ENCODE measurements at places on chromosomes 1 and 21.

DNA sequence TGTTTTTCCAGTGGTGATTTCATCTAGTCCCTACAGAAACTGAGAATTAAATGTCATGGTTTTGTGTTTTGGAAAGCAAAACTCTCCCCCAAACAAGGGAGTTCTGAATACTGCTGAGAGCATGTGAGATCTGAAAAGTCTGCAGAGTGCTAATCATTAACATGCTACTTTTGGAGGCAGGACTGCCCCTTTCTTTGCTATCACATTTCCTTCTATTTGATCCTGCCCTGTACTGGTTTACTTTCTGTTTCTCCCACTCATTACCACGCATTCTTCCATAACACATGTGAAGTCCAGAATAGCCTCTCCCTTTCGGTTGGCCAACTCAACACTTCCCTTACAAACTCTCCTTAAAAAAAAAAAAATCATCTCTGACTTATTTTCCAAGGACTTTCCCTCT lies 63.6 kb downstream of the GADD45A start:
- peak; percentile 89 for DNase-seq

DNA sequence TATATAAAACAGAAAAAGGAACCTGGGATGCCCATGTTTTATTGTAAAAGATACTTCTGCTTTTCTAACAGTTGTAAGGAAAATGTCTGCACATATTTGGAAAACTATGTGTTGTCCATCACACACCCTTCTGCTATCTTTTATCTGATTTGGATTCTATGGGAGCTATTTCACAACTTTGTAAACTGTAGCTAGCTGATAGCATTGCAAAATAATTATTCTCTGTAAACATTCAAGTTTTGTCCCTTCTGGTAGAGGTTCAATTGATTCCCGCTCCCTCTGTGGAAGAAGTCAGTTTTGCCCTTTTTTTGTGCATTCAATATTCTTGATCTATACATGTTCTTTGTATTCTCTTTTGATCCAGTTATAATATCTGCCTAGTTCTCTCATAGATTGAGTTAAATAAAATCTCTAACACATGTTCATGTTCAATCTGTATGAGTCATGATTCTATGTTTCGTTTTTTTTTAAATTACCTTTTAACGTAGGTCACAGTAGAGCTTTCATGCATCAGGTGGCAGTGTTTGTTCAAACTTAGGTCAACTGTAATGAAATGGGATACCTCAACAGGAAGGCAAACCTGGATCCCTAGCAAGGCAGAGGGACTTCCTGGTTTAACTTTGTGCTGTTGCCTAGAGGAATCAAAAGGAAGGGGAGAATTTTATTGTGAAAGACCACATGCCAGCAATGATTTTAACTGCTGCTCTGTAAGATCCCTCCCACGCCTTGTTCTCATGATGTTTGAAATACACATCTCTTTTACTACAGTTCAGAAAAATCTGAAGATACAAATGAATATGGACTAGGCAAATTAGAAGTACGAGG lies 26.0 kb upstream of the BCL9 start:
- DNase-seq: peak; percentile 41

DNA sequence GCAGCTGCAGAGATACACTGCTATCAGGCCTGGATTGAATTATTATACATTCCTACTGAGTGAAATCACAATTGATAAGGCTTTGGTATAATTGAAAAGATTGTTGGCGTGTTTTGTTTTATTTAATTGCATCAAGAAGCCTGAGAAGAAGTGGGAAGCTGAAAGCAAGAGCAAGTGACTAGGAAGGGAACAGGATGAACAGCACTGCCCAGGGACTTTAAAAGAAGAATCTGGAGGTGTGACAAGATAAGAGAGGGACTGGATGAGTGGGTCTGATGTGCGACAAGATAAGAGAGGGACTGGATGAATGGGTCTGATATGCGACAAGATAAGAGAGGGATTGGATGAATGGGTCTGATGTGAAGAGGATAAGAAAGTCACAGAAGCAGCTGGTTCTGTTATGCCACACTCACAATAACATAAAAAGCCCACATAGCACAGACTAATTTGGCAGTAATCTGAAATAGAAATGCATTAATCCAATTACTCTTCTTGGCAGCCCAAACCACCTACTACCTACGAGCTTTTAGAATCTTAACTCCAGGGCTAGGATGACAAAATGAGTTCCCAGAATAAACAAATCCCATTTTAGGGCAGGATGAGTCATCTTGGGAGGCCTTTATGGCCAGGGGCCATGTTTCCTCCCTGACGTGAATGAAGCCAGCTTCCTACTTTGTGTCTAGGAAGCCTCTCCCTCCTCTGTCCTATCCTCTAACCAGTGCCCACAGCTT lies 129.7 kb downstream of the DUSP10 start:
- peak; percentile 98 for DNase-seq

DNA sequence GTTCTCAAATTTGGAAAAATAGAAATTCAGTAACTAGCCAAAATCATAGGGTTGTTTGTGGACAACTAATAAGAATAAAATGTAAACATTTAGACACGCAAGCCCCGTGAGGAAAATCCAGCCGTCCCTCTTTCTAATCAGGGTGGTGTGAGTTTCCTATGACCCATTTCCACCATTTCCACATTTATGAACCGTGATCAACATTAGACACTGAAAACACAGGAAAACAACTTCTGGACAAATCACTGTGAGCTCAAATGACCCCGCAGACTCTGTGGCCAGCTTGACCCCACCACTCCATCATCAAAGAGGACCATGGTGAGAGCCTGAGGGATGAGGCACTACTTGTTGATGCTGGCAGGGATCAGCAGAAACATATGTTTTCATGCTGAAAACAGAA lies 101.0 kb downstream of the SIM2 start:
- no peak for DNase-seq

DNA sequence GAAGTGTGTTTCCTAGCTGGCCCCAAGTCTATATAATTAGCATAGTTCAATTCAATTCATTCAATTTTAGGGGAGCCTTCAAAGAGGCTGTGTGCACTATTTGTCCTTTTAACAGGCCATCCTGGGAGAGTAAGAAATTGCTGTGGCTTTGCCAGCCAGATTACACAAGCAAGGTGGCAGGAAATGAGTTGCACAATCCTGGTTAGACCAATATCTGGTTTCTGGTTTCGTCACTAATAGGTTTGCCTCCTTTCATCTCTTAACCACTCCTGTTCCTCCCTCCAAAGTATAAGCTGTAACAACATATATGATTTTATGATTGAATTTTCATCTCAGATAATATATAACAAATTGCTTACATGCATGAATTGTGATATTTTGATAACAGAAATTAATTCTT lies 84.1 kb upstream of the NEGR1 start:
- peak; percentile 22 for DNase-seq

DNA sequence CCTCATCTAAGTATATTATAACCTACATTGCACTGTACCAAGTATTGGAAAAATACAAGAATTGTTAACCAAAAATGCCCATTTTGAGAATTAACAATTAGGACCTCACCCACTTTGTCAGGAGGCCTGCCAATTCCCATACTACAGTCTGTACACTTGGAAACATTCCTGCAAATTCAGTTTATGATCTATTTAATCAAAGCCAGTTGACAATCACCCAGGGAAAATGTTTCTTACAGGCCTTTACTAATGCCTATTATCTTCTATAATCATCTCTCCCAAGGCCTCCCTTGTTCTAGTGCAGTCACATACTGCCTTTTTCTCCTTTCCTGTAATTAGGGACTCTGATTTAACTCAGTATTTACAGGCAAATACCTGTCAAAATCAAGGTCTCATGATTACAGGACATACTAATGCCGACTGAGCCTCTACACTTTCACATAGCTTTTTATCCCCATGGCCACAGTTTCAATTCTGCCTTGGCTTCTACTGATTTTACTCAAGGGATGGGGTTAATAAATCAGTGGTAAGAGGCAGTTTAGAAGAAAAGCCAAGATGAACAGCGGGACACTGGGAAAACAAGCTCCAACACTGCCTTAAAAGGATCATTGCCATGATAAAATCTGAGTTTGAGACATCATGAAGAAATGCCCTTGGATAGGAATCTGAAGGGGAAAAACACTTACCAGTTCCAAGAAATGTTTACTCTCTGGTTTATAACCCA lies 338.7 kb downstream of the VAV3 start:
- DNase-seq: no peak

DNA sequence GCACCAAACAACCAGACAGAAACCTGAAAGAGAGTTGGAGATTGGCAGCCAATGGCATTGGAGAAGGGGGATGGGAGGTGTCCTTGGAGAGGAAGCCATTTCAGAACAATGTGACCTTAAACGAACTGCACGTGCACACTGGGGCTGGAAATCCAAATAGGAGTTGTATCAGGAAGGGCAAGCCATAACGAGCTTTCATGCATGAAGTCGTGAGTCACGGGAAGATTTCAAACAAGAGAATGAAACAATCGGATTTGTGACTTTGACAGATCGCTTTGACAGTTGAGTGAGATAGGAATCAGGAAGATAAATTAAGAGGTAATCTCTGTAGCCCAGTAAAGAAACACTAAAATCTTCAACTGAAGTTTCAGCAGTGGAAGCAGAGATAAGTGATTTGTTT lies 445.8 kb upstream of the ZP4 start:
- peak; percentile 32 for DNase-seq

- DNase-seq: no peak
These were observed 60.2 kb upstream of the CFAP126 start for GRCh38 chr1:161427733-161428516.

GRCh38 chr21:33572350-33572749 lies 16.1 kb downstream of the DONSON start:
- no peak for DNase-seq

- no peak for DNase-seq
These were observed 78.0 kb downstream of the PDE9A start for GRCh38 chr21:42731264-42732032.

GRCh38 chr1:41614818-41615217 lies 130.3 kb upstream of the EDN2 start:
- no peak for DNase-seq

GRCh38 chr1:62438163-62438562 lies 1.3 kb downstream of the USP1 start:
- DNase-seq: no peak

- no peak for DNase-seq
These were observed 740 bp downstream of the ZNF691 start for GRCh38 chr1:42847111-42847595.

GRCh38 chr1:46039571-46040052 lies 92.8 kb downstream of the PIK3R3 start:
- DNase-seq: peak; percentile 80

- no peak for DNase-seq
These were observed 1.3 kb downstream of the GPA33 start for GRCh38 chr1:167088746-167089417.

- peak; percentile 45 for DNase-seq
These were observed 64.8 kb upstream of the TENT5C start for GRCh38 chr1:117541003-117541402.

- no peak for DNase-seq
These were observed 206.5 kb downstream of the RWDD3 start for GRCh38 chr1:95440511-95440910.

- peak; percentile 74 for DNase-seq
These were observed 6.2 kb downstream of the SLC26A9 start for GRCh38 chr1:205936846-205937586.

DNA sequence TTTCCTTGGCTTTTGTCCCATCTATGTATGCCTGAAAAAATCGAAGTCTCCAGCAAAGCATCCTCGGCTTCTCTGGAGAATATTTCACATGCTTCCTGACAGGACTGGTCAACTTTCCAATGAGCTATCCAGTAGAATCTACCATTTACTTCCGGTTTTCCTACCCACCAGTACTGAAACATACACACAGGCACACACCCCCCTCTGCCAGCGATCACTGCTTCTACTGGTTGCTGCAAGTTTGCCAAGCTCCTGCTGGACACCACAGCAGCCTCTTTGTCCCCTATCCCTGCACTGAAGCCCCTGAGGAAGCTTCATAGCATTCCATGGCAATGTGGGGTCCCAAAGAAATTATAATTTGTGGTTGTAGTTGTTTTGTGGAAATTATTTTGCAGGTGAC lies 536.8 kb downstream of the MATN1 start:
- no peak for DNase-seq

DNA sequence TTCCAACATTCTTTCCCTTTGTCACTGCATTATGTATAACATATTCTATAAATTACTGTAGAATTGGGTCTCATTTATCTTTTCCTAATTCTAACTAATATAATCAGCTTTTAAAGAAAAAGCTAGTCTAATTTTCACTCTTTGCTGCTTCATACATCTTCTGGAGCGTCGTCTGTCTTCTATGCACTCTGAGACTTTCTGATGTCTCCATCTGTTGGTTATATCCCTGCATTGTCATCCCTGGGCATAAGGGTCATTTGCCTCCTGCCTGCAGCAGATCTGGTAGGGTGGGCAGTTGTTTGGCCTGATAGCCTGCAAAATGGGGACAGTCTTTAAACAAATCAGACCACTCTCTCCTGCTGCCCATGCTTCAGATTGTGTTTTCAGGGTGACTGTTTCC lies 40.8 kb upstream of the DYNLT5 start:
- DNase-seq: peak; percentile 37
